RWPE2 (cell line): ENCODE measurements at places on chromosomes 3 and 15.
A peak's percentile ranks its signal among the peaks of the same experiment; 100 is the strongest.

GRCh38 chr3:88112289-88112688, 37.5 kb upstream of the C3orf38 start:
- no peaks in the 10 kb centered on the region for H3K27me3 ChIP-seq
- H3K4me3 ChIP-seq: no peak overlapping the region
- DNase-seq: no peak
- peaks cover 33% of the 10 kb centered on the region for H3K36me3 ChIP-seq
- H3K4me1 ChIP-seq: peaks cover 10% of the 10 kb centered on the region

- H3K4me3 ChIP-seq: no peak overlapping the region
- H3K27me3 ChIP-seq: no peaks in the 10 kb centered on the region
- no peak for DNase-seq
- H3K27ac ChIP-seq: no peak overlapping the region
Measured at GRCh38 chr3:115102046-115102445, 45.0 kb downstream of the ZBTB20 start.

DNA sequence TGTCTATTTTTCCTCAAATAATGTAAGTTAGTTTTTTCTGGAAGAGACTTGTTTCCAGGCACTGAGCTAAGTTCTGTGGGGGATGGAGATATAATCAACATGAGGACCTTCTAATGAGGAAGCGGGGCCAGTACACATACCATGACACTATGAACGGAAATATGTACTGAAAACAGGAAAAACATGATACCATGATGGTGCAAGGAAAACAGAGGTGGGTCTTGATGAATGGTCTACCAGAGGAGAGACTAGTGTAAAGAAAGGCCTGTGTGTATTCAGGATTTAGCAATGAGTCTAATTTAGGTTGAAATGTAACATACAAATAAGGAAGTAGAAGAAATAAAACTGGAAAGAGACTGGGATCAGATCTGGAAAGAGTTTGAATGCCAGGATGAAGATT, 38.9 kb upstream of the TPRG1 start:
- no peak overlapping the region for H3K4me3 ChIP-seq
- H3K4me1 ChIP-seq: no peaks in the 10 kb centered on the region
- H3K27me3 ChIP-seq: no peaks in the 10 kb centered on the region
- H3K36me3 ChIP-seq: no peaks in the 10 kb centered on the region
- peak overlapping the region; percentile 14 for H3K27ac ChIP-seq

DNA sequence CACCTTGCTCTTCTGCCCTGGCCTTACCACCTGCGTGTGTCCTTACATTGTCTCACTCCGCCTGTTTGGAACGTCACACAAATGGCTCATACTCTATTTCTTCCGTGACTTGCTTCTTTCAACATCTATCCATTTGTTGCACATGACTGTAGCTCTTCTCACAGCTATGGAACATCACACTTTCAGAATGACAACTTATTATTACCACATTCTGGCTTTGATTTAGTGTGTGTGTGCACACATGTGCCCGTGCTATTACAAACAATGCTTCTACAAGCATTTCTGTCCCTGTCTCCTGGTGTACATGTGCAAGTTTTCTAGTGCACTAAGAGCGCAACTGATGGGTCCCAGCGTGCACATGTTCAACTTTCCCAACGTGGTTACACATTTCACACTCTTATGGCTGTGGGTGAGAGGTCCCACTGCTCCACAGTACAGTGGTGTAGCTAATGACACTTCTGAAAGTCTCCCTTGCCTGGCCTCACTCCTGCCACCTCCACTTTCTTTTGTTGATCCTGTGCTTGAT, 37.8 kb downstream of the PTH1R start:
- DNase-seq: no peak
- no peak overlapping the region for H3K27ac ChIP-seq
- H3K36me3 ChIP-seq: peaks cover 29% of the 10 kb centered on the region
- no peak overlapping the region for H3K4me3 ChIP-seq

DNA sequence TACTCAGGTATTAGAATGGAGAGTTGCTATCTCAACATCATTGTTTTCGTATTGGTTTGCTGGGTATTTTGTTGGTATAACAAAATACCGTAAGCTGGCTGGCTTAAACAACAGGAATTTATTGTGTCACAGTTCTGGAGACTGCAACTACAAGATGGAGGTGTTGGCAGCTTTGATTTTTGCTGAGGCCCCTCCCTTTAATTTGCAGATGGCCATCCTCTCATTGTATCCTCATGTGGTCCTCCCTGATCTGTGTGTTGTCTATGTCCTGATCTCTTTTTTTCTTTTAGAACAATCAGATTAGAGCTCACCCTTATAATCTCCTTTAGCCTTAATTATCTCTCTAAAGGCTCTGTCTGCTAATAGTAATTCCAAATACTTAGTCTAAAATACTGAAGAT, 299.8 kb upstream of the GOLIM4 start:
- no peak overlapping the region for H3K4me3 ChIP-seq
- no peak for DNase-seq
- H3K4me1 ChIP-seq: no peaks in the 10 kb centered on the region
- no peak overlapping the region for H3K27ac ChIP-seq
- no peaks in the 10 kb centered on the region for H3K27me3 ChIP-seq

- H3K27me3 ChIP-seq: no peaks in the 10 kb centered on the region
- DNase-seq: peak; percentile 21
- H3K4me3 ChIP-seq: no peak overlapping the region
- no peak overlapping the region for H3K27ac ChIP-seq
- H3K36me3 ChIP-seq: no peaks in the 10 kb centered on the region
- no peaks in the 10 kb centered on the region for H3K4me1 ChIP-seq
Measured at GRCh38 chr3:139124197-139124596, 79.5 kb upstream of the PRR23C start.

DNA sequence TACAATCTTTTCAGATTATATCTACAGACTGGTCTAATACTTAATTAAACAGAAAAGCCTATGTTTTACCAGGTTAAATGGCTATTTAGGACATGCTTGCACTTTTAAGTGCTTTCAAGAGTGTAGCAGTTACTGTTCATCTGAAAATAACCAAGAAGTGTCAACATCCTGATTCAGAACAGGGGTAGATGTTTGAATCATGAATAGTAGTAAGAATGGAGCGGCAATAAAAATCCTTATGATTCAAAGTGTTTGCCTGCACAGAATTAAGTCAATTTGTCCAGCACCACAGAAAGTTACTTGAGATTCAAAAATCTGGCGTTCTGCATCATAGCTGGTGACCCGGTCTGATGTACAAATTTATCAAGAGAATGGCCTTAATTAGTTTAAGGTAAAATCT, 48.3 kb downstream of the GREM1 start:
- no peaks in the 10 kb centered on the region for H3K4me1 ChIP-seq
- no peak overlapping the region for H3K27ac ChIP-seq
- DNase-seq: no peak
- H3K4me3 ChIP-seq: no peak overlapping the region

DNA sequence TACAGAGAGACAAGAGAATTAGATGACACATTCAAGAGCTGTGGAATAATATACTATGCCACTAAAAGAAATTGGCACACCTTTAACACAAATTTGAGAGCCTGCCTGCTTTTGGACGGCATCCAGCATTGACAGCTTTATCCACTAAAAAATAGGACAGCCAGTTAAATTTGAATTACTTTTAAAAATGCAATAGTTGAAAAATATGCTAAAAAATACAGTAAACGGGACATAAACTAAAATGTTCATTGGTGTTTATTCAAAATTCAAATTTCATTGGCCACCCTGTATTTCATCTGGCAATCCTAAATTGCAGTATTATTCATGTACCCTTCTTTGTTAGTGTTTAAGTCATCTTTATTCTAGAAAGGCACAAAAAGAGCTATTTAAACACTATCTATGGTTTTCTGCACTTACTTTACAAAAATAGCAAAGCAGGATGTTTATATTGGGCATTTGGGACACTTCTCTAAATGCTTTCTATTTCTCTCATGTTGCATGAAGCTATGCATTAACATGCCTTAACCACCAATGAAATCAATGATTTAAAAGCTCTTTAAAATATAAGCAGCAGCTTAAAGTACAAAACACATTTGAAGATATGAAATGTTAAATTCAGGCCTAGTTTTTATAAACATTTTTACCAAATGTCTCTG, 160.1 kb downstream of the NEK10 start:
- H3K4me3 ChIP-seq: no peak overlapping the region
- no peaks in the 10 kb centered on the region for H3K36me3 ChIP-seq
- DNase-seq: no peak

DNA sequence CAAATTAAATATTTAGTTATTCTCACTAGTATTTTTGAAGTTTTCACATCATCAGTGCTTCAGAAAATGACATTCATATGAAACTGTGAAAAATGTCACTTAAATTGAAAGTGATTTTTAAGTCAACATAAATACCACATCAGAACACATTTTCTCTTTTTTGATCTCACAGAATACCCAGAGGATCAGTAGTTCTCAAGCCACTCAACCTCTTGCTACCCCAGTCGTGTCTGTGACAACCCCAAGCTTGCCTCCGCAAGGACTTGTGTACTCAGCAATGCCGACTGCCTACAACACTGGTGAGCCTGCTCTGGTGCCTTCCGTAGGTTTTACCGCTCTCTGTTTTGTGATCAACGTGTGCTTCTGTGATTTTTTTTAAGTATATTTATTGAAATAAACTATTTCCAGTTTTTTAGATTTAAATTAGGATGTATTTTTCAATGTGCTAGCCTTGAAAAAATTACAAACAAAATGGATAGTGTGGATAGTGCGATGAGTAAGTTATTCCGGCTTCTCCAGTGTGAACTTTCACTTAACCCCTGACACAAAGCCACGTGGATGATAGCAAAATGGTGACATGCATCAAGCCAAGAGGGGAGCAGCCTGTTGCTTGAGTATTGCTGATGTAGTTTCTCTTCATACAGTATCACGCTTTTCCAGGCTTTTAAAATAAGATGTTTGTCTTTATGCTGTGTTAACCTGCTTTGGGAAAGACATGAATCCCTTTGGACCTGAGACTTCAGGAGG, 26.5 kb downstream of the LYSMD4 start:
- H3K27ac ChIP-seq: no peak overlapping the region
- no peak for DNase-seq
- H3K36me3 ChIP-seq: peaks cover 16% of the 10 kb centered on the region
- H3K27me3 ChIP-seq: no peaks in the 10 kb centered on the region
- no peak overlapping the region for H3K4me3 ChIP-seq
- peaks cover 37% of the 10 kb centered on the region for H3K4me1 ChIP-seq

- DNase-seq: no peak
- no peak overlapping the region for H3K4me3 ChIP-seq
- H3K36me3 ChIP-seq: peaks cover 74% of the 10 kb centered on the region
- no peak overlapping the region for H3K27ac ChIP-seq
- H3K27me3 ChIP-seq: no peaks in the 10 kb centered on the region
Measured at GRCh38 chr3:52146189-52146588, 8.0 kb downstream of the POC1A start.

DNA sequence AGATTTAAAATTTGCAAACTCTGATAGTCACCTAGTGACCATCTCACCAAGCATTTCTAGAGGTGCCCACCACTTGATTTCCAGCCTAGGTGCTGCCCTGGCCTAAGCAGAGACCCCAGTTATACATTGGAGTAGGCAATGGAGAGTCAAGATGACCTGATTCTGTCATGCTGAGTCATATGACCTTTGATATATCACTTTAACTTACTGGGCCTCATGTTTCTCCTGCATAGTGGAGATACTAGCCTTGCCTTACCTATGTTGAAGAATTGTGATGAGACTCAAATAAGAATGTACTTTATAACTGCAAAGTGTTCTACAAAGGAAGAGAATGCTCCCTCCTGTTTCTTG, 75.5 kb upstream of the XCR1 start:
- H3K4me1 ChIP-seq: no peaks in the 10 kb centered on the region
- H3K27ac ChIP-seq: no peak overlapping the region
- H3K4me3 ChIP-seq: no peak overlapping the region
- no peaks in the 10 kb centered on the region for H3K27me3 ChIP-seq

- peaks cover 3% of the 10 kb centered on the region for H3K4me1 ChIP-seq
- H3K4me3 ChIP-seq: no peak overlapping the region
- no peaks in the 10 kb centered on the region for H3K27me3 ChIP-seq
Measured at GRCh38 chr15:84595660-84596059, 5.1 kb upstream of the ZSCAN2 start.
